NCI-H1417 treated with DMSO at 0.1 percent for 48 hours (cell line): ENCODE measurements at places on chromosomes 7 and 10.

DNA sequence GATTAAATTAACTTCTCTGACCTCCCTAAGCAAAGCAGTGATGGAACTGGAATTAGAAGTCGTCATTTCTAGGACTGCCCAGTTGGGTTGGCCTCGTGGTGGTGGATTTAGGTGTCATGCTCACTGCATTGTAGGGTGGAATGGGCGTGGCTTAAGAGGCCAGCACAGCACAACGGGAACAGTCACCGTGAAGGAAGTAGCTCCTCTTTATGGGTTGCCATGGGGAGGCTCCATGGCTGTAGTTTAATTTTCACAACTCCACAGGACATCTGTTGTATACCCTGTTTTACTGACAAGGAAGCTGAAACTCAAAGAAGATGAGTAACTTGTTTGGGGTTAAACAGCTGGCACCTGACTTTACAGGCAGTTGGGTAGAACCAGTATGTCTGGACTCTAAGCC lies 208.3 kb downstream of the CELF2 start:
- DNase-seq = no peak

GRCh38 chr10:21750424-21750823 lies 216.4 kb downstream of the MLLT10 start:
- no peak for DNase-seq

DNA sequence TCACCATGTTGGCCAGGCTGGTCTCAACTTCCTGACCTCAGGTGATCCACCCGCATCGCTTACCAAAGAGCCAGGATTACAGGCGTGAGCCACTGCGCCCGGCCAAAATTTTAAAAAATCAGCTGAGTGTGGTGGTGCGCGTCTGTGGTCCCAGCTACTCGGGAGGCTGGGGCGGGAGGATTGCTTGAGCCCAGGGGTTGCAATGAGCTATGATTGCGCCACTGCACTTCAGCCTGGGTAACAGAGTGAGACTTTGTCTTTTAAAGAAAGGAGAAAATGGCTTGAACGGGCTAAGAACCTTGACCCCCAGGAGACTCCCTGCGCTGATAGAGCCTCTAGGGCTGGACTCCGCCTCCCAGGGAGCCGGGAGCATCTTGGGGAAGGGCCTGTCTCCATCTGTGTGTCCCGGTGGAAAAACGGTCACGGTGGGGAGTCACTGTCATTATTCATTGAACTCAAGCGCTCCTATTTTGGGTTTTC lies 760 bp upstream of the KCTD7 start:
- DNase-seq = no peak

DNA sequence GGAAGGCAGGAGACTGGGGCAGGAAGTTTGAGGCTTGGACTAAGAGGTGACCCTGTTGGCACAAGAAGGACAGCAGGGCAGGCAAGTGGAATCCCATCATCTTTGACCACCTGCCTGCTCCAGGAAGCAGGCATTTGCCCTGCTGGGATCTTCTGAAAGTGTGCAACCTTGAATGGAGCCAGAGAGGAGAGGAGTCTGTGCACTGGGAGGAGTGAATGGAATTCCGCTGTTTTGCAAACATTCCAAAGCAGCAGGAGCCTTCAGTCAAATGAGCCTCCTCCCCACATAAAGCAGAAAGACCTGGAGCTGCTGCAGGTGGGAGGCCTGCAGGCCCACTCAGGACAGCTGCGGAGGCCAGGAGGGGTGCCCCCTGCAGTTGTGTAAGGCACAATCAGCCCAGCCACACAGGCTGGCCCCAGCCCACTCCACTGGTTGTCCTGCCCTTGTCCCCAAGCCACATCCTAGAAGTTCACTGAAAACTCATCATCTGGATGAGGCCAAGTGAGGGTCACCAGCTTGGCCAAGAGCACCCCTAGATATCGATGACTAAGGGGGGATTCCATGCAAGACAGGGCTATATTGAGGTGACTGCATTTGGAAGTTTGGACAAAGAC lies 249.5 kb downstream of the RPS24 start:
- DNase-seq = no peak

- DNase-seq = no peak
Measured at GRCh38 chr10:6301488-6302075, 98.8 kb downstream of the PFKFB3 start.

DNA sequence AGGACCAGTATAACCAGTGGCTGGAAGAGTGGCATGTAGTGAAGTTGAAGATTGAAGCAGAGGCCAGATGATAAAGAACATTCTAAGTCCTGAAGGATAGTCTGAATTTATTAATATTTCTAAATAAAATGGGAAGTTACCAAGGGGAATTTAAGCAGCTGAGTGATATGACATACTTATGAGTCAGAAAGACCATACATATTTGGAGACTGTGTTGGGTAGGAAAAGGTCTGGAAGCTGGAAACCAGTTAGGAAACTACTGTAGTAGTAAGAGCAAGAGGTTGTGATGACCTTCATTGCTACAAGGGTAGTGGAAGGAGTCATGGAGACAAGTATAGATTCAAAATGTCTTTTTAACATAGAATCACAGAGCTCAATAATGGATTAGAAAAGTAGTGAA lies 752.3 kb downstream of the SUGCT start:
- no peak for DNase-seq

DNA sequence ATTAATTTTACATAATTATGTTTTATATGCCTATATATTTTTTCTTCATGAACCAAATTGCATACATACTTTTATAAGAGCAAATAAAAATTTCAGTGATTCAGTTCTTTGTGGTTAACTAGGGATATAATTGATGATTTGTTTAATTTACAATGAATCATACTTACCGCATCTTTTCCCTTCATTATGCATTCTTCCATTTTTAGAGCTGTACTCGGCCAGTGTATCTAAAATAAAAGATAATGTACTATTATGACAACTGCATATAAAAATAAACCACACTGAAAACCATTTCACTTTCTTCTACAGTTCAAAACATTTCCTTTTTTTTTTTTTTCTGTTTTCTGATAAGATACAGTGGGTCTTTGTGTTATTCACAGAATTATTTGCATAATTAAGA lies 179.9 kb downstream of the SEMA3E start:
- DNase-seq = no peak

GRCh38 chr10:16856092-16856491 lies 38.9 kb upstream of the RSU1 start:
- DNase-seq = no peak

DNA sequence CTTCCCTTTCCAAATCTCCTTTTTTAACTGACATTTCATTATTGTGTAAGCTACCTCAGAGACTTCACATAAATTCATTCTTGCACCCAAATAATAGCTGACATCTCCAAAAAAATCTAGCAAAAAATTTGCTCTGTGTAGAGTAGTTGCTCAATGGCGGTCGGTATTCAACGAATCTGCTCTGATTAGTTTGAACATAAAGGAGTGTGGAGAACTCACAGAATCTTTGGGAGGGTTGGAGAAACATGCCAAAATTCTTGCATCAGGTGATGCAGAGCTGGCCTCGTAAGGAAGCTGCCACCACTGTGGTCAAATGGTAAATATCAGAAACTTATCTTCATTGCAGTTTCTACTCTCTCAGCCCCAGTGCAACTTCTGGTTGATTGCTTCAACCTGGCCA lies 201.2 kb upstream of the MDFIC start:
- no peak for DNase-seq
